Activated naive CD4-positive, alpha-beta T cell treated with anti-CD3 and anti-CD28 coated beads for 36 hours (primary cell): ENCODE measurements at places on chromosomes 7 and 10. TPM values are rescaled to one million over a fixed set of nuclear protein-coding genes. Genes with fewer than 3 reads are reported as not detected.

DNA sequence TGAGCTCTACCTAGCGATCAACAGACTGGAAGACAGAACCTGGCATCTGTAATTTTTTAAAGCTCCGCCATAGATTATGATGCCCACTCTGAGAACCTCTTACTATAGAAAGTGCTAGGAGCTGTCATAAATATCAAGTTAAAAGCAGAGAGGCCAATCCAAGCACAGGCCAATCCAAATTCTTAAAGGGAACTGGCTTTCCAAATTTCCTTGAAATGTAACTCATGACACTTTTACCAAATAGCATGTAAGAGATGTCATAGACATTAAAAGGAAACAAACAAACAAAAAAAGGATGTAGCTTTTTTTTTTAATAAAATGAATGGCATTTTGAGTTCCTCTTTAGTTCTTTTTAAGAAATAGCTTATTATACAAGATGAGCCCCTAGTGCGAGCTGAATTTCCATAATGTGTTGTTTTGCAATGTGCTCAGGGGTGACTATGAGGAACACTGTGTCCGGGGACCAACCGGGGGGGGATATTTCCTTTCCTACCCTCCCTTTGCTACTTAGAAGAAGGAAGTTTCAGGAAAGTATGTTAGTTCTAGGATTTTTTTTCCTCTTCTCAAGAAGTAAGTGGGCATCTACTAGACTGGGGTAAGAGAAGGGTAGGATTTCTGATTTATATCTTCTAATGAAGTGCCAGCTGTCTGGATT is 23.7 kb upstream of the MRC1 start:
- H3K27me3 ChIP-seq, result peaks cover 2% of the 10 kb centered on the region
- H3K4me3 ChIP-seq, result no peak overlapping the region
- no peak for DNase-seq

DNA sequence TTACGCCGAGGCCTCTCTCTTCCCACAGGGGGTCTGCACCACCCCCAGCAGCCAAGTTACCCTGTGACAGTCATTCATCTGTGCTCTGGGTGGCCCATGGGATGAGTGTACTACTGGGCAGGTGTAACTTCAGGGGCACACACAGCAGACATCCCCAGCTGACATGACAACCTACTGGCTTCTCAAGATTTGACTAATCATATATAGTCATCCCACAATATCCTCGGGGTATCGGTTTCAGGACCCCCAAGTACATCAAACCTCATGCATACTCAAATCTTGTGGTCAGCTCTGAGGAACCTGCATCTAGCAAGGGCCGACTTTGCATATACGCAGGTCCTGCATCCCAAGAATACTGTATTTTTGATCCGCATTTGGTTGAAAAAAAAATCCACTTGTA is 336.9 kb upstream of the C7orf33 start:
- H3K27ac ChIP-seq, result no peak overlapping the region
- peaks cover 2% of the 10 kb centered on the region for H3K36me3 ChIP-seq
- H3K27me3 ChIP-seq, result peaks cover 13% of the 10 kb centered on the region
- no peak for DNase-seq

DNA sequence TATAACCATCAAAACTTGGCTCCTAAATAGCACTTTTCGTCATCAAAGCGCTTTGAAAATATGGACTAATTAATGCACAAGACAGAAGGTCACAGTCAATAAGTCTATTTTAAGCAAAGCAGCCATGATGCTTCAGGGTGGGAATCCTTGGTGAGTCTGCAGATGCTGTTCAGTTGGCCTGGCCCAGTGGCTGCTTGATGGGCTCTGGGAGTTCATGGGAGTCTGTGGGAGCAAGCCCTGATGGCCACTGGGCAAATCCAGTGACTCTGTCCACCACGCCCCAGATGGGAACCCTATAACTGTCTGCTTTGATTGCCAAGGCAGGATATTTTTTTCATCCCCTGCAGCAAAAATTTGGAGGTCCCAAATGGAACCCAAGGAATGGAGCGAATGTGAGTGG is 95.7 kb upstream of the CTBP2 start:
- no peak overlapping the region for H3K4me3 ChIP-seq
- H3K4me1 ChIP-seq, result no peaks in the 10 kb centered on the region
- H3K27me3 ChIP-seq, result no peaks in the 10 kb centered on the region

Gene CYP3A7
- total RNA-seq, result not detected
